Thoracic aorta (tissue), 2 donors: ENCODE measurements at places on chromosomes 2 and 18.

DNA sequence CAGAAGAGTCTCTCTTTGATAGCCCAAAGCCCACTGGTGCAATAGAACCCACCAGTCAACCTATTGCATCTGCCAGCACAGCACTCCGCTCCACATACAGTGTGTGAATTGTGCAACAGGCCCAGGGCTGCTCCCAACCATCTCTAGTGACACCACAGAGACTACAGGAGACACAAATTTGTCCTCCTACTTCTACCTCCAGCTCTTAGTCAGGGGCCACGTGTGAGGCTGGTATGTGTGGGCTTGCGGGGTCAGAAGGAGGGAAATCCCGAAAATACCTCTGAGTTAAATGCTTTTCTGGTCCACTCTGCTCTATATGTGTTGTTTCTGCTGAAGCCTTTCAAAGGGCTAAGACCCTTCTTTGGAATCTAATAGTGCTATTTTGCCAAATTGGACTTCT lies 18.0 kb downstream of the DGUOK start:
- no peak for DNase-seq

DNA sequence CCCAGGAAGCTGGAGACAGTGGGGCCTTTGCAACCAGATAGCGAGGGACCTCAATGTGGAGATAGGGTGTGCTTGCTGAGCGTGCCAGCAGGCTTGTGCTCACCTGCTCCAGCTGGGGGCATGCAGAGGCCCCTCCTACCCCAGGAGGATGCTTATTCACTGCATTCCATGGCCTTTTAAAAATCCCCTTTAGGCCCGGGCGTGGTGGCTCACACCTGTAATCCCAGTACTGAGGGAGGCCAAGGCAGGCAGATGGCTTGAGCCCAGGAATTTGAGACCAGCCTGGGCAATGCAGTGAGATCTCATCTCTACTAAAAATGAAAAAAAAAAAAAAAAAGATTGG lies 54.5 kb downstream of the ODC1 start:
- no peak for DNase-seq

GRCh38 chr2:130837811-130838565 lies 1.3 kb downstream of the ARHGEF4 start:
- no peak for DNase-seq

- DNase-seq, result no peak
Measured at GRCh38 chr18:75742516-75742915, 315.0 kb upstream of the SMIM21 start.

GRCh38 chr18:25327584-25327983 lies 24.4 kb downstream of the ZNF521 start:
- no peak for DNase-seq

GRCh38 chr18:23953984-23954383 lies 60.6 kb upstream of the TTC39C start:
- DNase-seq, result no peak

DNA sequence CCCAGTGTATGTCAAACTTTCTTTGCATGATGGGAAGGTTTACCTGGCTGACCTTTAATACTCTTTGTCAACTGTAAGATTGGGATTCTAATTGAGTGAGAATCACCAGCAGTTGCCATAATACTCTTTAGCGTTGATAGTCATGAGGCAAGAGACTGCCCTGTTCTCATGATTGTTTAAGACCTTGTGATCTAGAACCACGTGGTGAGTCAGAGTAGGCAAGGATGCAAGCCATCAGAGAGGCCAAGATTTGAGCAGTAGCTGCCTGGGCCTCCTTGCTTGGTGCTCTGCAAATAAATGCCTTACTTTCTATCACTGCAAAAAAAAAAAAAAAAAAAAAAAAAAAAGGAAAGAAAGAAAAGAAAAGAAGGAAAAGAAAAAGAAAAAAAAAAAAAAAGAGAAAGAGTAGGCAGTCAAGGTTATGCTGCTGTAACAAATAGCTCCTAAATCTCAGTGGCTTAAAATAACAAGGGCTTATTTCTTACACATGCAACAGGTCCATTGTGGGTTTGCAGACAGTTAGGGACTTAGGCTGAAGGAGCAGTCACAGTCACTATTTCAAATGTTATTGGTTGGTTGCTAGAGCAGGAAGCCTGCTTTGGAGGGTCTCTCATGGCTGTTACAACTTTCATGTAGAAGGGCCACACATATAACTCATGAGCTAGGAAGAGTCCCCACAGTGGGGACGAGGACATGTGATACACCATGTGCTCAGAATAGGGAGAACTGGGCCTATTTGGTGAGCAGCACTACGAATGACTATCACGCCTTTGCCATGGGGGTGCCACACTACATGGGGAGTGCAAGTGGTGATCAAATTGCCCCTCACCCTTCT lies 21.7 kb downstream of the IL1R2 start:
- DNase-seq, result no peak

GRCh38 chr2:163191372-163191771 lies 352.8 kb upstream of the KCNH7 start:
- DNase-seq, result no peak

DNA sequence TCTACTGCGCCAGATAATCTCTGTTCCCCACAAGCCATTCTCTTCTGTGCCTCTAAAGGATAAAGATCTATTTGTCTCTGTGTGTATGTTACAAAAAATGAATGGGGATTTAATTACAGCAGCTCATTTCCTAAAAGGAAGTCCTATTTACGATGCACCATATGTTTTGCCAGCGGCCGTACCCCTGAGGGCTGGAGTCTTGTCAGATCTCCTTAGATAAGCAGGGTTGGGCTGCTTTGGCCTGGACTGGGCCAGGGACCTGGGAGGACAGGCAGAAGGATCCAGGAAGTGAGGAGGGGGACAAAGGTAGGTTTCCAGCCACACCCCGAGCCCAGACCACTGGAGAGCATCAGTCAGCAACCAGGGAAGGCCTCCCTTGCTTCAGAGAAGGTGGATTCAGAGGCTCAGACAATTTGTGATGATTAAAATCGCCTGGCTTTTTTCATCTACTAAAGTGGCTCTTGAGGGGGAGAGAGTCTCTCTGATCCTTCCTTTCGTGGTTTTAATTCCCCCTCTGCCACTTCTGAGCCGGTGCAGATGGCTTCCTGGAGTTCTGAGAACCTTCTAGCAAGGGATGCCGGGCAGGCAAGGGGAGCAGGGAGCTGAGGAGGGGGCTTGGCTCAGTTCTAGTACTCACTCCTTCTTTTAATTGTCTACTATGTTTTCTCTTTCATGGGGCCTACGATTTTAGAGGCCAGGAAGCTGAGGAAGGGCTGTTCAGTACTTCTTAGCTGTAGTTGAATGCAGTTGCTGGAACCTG lies 42.1 kb downstream of the MYCN start:
- no peak for DNase-seq

DNA sequence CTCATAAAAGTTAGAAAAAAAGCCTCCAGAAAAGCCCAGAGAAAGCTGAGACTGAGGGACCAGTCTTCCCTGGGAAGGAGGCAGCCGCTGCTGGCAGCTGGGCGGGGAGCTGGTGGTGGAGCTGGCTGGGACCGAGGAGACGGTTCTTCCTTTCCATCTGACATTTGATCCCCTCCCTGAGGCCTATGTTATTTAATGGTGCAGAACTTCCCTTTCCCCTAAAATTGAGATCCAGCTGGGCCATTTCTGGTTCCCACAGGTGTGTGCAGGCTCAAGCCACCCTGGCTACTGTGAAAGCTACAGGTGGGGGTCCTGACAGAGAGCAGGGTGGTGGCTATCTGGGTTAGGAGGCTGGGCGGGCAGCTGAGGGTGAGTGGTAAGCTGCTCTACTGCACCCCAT lies 81.5 kb upstream of the FZD7 start:
- DNase-seq, result no peak

DNA sequence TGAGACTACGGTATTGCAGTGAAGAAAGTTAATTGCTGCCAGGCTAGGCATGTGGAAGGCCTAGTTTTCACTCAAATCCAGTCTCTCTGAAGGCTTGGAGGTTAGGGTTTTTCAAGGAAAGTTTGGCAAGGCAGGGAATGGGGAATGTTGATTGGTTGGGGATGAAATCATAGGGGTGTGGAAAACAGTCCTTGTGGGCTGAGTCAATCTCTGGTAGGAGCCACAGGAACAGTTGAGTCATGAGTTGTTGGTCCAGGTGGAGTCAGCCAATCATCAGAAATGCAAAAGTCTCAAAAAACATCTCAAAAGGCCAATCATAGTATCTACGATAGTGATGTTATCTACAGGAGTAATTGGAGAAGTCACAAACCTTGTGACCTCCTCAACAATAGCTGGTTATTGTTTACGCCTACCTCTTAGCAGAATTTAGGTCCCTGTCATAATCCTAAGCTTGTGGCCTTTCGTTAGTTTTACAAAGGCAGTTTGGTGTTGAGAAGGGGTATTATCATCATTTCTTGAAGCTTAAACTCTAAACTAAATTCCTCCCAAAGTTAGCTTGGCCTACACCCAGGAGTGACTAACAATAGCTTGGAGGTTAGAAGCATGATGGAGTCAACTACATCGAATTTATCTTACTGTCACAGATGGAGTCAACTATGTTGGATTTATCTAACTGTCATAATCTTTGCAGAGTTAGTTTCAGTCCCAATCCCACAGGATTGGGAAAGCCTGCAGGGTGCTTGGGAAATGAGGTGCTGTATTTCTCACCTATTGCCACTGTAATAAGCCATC lies 33.7 kb upstream of the APCDD1 start:
- no peak for DNase-seq

DNA sequence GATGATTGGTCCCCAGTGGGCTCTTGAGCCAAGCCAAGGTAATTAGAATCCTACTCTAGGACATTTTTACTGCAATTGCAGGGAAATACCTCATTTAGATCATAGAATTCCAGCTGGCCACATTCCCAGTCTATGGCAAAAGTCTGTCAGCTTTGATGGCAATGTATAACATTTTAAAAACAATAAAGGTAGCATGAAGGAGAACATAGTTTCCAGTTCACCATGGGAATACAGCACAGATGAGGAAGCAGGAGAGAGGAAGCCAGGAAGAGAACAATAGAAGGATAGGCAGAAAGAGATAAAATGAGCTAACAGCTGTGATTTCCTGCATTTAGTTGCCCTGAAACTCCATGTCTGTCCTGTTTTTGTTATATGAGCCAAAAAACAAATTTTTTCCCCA lies 897.3 kb upstream of the DDX18 start:
- DNase-seq, result no peak

GRCh38 chr18:33576999-33577646 lies 896 bp upstream of the ASXL3 start:
- no peak for DNase-seq

DNA sequence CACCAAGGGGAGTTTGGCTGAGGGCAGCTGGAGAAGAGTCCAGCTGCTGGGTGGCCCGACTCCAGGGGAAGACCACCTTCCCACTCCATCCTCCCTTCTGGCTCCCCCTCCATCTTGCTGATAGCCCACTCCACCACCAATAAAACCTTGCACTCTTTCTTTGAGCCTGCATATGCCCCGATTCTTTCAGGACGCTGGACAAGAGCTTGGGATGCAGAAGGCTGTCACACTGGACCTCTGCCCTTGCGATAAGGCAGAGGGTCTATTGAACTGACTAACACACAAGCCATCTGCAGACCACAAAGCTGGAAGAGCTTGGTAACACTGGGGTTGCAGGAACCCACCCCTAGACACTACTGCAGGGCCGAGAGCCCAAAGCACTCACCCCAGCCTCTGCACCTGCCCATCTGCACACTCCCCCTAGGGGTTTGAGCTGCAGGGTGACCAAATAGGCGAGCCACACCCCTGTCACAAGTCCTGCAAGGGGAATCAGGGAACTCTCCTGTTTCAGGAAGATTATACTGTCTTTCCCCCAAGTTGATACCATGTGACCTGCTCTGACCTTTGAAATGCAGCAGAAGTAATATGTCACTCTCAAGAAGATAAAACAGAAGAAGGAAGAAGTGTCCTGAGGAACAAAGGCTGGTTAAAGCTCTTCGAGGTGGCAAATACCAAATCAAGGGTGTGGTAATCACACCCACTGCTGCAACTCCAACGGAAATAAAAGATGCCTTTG lies 70.5 kb downstream of the SMAD4 start:
- DNase-seq, result no peak

GRCh38 chr2:169415233-169415748 lies 53.0 kb upstream of the LRP2 start:
- no peak for DNase-seq

DNA sequence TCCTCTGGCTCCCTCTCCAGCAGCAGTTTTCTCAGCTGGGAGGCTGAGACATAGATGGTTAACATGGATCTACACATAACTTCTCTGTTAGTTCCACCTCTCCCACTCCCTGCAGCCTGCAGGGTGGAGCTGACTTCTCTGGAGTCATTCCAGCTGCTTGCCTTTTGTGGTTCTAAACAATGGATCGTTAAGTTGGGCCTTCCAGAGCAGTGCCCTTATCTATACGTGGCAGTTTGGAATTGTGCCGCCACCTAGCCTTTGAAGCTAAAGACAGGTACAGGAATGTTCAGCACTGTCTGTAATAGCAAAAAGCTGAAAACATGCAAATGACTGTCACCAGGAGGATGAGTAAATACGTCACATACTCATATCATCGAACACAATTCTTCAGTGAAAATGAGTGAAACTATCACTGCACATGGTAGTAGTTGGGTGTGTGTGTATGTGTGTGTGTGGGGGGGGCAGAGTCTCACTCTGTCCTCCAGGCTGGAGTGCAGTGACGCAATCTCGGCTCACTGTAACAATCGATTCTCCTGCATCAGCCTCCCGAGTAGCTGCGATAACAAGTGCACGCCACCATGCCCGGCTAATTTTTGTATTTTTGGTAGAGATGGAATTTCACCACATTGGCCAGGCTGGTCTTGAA lies 50.3 kb downstream of the SH2D6 start:
- DNase-seq, result no peak

DNA sequence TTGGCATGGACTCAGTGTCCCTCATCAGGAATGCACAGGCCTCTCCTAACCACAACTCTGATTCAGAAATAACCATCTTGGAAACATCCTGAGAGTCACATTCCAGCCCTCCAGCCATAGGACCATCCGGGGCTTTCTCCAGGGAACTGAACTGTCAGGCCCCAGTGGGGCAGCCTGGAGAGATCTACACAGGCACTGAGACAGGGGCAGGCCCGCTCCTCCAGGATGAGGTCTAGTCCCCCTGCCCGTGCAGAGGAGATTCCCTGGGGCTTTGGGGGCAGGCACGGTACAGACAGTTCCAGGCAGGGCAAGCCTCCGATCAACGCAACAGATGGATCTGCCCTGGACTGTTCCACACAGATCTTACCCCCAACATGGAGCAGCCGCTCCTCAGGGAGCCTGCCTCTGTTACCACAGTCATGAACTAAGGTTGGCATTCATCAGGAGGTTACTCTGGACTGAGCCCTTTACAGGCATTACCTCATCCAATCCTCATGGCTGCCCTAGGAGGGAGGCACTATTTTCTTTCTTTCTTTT lies 12.0 kb downstream of the KCNK3 start:
- no peak for DNase-seq

DNA sequence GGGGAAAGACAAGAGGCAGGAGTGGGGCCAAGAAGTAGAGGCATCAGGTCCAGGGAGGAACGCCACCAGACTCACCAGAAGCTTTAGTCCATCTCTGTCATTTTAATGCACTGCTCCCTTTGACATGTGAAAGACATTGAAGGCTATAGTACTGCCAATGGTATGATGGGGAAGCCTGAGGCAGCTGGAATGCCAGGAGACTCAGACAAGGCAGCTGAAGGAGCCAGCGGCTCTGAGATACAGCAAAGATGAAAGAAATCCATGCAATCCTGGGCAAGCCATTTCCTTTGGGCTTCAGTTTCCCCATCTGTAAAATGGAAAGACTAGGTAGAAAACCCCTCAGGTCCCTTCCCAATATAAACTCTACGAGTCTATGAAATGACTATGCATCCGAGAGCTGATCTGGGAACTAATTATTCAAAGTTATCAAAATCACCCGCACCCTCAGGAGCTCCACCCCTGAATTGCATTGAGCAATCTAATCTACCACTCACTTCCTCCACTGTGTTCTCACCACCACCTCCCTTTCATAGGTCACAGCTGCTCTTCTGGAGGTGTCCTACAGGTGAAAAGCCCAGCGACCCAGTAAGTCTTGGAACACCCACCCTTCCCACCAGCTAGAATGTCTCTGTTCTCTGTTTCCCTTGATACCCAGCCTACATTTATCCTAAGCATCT lies 3.1 kb downstream of the CXCR2 start:
- no peak for DNase-seq
